ENCODE measurements at places on chromosomes 3 and 15. TPM values are rescaled to one million over a fixed set of nuclear protein-coding genes. Genes with fewer than 3 reads are reported as not detected.

Gene NPRL2
- 25.1 TPM for total RNA-seq

Gene CPLX3
- total RNA-seq, result not detected

Gene SLC22A14
- total RNA-seq, result not detected

Gene GOLGA8J
- total RNA-seq, result not detected

Gene SERINC4
- 0.15 TPM for total RNA-seq

Gene CAMKV
- total RNA-seq, result not detected

Gene HMG20A
- 20.1 TPM for total RNA-seq
